ENCODE measurements at places on chromosomes 13 and 19. TPM values are rescaled to one million over a fixed set of nuclear protein-coding genes. Genes with fewer than 3 reads are reported as not detected.
A peak's percentile ranks its signal among the peaks of the same experiment; 100 is the strongest.

The MEX3D gene
- 5.0 TPM for total RNA-seq

The TUBA3C gene
- total RNA-seq, result not detected

The PLA2G4C gene
- total RNA-seq, result 6.8 TPM

The ARRDC2 gene
- total RNA-seq, result 29.1 TPM

The WDR87 gene
- total RNA-seq, result not detected

The S1PR5 gene
- 1.1 TPM for total RNA-seq

The SMAD9 gene
- 0.11 TPM for total RNA-seq

The PROZ gene
- total RNA-seq, result not detected

- DNase-seq, result no peak
Observed at GRCh38 chr13:30697996-30698401, 37.3 kb upstream of the ALOX5AP start.

DNA sequence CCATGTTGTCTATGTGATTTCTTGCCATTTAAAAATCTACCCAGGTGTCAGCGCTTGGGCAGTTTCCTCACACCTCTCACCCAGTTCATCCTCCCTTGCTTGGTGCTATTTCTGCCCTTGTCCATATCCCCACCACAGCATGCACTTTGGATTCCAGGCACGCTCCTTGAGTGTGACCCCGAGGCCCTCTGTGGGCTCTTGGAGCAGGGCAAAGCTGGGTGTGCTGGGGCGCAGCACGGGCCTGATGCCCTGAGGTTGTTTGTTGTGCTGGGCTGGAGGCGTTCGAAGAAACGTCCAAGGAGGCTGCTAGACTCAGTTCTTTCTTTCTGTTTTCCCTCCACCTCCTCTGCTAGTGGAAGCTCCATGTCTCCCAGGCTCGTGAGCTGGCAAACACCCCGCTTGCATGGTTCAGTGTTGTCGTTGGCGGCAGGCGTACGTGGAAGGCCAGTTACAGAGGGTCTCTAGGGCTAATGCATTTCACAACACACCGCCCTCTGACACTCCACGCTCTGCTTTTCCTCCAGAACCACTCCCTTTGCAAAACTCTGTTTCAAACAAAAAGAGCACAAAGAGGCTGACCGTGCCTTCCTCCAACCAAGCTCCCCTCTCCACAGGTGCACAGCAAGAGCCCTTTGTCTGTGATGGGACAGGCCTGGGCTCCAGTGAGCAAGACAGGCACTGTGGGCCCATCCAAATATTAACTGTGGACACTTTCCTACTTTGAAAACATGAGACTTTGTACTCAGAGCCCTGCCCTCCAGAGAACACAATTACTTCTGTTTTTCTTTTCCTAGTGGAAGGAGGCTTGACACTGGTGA, 117.7 kb upstream of the GJB6 start:
- no peak for DNase-seq

GRCh38 chr13:91668866-91669495, 270.6 kb downstream of the GPC5 start:
- no peak for DNase-seq

GRCh38 chr19:11401808-11402543, 17.1 kb downstream of the RGL3 start:
- no peak for DNase-seq

DNA sequence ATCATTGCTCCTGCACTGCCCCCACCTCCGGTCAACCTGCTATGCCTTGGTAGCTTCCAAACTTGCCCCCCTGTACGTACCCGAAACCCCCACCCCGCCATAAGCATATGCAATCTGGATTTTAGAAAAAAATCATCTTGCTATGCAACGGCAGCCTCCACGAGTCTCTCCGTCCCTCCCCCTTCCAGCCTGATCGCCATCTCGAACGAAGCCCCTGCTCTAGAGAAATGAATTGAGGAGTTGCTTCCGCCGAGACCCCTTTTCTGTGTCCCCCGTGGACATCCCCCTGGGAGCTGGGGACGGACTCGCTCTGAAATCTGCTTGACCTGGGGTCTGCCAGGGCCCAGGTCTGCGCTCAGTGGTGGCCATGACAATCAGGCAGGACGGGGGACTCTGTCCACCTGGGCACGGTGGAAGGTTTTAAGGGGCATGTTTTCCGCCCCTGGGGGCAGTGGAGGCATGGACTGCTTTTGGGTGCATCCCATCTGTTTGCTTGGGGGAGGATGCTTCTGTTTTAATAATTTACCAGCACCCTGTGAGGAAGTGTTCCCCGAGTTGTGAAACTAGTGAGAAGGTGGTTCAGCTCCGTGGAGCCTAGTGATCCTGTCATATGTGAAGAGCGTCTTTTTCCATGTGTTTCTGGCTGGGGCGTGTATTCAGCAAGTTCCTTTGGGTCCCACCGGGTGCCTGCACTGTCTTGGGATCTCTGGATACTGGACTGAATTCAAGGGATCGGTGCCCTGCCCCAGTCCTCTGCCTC, 1.0 kb downstream of the KDM4B start:
- DNase-seq, result peak; percentile 22

- DNase-seq, result no peak
Observed at GRCh38 chr13:30802501-30802900, 67.2 kb downstream of the ALOX5AP start.

DNA sequence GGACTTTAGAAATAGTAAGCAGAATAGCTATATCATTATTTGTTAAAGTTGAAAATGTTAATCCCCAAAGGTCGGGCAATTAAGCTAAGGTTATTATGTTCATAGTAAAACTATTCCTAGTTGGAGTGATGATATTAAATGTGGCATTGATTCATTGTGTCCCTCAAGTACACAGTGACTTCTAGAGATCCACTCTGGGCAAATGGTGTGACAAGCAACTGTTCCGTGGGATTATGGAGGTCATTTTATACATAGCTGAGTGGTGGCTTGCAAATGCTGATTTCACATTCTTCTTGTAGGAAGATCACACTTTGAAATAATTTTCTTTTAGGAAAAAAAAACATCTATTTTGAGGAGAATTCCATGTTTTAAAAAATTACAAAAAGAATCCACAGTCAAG, 317.8 kb downstream of the ATP8A2 start:
- DNase-seq, result no peak

DNA sequence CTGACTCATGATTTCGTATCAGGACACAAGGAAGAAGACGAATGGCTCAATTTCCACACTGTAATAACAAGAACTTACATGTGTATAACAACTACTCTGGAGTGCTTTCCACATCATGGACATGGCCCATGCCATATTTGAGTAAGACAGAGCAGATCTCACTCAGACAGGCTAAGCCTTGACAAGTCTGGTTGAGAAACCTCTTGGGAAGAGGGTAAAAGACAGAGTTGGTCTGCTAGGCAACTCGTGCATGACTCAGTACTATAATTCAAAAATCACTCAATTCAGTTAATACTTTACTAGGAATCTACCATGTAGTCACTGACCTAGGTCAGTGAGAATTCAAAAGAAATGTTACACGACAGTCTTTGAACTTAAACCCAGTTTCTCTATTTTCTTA, 5.7 kb upstream of the THSD1 start:
- no peak for DNase-seq

DNA sequence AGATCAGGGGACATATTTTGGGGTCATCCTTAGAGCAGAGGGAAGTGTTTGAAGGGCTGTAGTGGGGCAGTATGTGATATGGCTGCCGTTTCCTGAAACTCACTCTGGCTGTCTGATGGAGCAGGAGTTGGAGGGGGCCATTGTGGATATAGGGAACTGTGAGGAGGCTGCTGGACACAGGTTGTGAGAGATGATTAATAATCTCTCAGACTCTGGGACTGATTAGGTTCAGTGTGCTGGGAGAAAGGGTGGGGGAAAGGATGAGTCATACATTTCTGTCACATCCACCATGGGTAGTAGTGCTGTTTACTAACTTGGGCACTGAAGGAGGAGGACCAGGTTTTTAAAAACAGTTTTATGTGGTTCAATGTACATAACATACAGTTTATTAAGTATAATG, 4.8 kb downstream of the B3GLCT start:
- DNase-seq, result peak; percentile 38

- DNase-seq, result no peak
Observed at GRCh38 chr13:87925006-87925405, 253.8 kb downstream of the SLITRK5 start.

DNA sequence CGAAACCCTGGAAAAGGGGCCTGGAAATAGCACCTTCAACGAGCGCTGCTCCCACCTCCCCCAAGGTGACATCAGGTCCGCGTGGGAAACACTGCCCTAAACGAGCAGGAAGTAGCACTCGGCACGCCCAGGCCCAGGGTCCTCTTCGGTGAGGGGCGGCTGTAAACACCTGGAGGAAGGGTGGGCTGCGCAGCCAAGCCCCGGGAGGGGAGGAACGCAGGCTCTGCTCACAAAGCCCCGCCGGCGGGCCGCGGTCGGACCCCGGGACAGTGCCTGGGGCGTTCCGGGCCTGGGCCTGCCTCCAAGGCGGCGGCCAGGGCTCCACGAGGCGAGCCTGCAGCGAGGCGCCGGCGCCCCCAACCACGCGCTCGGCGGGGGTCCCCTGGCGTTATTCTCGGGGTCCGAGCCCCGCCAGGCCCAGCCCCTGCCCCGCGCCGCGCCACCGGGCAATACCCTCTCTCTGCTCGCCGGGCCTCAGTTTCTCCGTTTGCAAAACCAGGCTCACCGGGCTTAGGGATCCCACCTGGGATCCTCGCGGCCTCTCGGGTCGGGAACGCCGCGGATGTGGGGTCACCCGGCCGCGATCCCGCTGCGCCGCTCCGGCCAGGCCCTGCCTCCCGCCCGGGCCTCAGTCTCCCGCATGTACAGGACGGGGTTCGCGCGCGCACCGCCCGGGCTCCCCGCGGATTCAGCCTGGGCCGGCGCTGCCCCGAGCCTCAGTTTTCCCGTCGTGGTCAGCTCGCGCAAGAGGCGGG, 630 bp downstream of the RNF126 start:
- DNase-seq, result peak; percentile 86

DNA sequence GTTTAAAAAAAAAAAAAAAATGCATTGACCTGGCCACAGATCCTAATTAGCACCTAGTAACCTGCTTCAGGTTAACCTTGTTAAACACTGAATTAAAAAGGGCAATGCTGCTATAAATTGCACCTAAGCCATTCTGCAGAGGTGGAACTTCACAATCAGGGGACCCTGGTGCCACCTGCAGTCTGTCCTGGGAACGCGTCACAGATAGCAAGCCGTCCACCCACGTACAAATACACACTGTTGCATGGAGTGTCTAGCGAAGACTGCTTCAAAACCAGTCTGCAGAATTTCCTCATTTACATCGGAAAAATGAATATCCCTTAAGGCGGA, 169.3 kb downstream of the COL4A1 start:
- DNase-seq, result peak; percentile 58

GRCh38 chr13:101452519-101453485, at the start of gene ITGBL1:
TSS of gene ITGBL1 (plus strand) at chr13:101452675. CDS start at chr13:101452834, 159 bp downstream.
- no peak for DNase-seq

DNA sequence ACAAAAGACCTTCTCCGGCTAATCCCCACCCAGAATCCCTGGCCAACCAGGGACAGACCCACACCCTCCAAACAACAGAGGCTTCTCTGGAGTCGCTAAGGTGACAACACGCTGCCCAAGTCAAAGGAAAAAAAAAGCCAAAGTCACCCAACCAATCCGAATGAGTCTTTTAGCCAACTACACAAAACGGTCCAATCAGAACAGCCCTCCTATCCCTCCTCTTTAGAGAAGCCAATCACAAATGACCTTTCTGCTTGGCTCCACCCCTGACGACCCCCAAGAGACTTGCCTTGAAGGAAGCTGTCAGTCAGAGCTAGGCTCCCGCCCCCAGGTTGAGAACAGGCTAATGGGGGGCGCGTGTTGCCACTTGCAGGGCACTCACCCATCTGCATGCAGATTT, 6.6 kb upstream of the FBXW9 start:
- DNase-seq, result peak; percentile 69

- no peak for DNase-seq
Observed at GRCh38 chr13:29810145-29810742, 40.2 kb downstream of the UBL3 start.

DNA sequence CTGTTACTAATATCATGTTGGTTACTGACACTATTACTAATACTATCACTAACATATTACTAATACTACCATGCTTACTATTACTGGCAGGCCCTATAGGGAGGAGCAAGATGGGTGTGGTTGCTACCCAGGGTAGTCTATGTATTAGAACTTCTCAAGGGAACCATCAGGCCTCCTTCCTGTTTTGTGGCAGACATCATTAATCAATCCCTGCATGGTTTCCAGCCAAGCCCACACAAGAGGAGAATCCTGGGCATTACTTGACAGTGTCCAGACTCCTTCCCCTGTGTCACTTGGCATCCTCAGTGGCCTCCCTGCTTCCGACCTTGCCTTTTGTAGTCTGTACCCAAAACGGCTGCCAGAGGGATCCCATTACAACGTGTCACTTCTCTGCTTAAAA, 8.9 kb downstream of the HAS1 start:
- DNase-seq, result no peak

DNA sequence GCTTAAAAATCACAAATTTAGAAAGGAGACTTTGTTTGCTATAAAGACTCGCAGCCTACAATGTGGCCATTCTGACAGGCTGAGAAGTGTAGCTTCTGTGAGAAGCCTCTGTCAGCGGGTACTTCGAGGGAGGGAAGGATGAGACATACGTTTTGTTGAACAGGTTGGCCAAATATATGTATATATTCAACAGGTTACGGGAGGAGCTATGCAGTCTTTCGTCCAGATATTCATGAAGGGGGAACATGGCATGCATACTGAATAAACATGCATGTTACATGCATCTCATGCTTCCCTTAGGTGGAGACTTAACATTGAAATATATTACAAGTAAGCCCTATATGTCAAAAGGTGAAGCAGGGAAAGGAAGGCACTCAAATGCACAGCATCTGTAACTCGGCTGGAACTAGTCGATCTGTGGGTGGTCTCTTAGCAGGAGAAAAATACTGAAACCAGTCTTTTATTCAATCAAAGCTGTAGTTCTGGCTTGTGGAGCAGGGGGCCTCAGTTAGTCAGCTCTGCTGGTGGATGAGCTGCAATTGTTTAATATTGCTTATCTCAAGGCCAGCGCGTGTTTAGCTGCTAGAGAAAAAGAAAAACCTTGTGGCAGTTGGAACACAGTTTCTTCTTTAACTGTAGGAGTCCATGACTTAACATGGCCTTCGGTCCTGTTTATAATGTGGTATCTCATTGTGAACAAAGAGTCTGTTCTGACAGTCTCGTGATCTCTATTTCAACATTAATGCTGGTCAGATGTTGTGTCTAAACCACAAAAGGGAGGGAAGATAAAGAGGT, 94.3 kb downstream of the FAM216B start:
- no peak for DNase-seq

- peak; percentile 86 for DNase-seq
Observed at GRCh38 chr13:40026174-40026585, 370.7 kb downstream of the COG6 start.

GRCh38 chr13:40094056-40094455, 438.6 kb downstream of the COG6 start:
- no peak for DNase-seq

- no peak for DNase-seq
Observed at GRCh38 chr13:72303941-72304746, 423.3 kb downstream of the MZT1 start.

DNA sequence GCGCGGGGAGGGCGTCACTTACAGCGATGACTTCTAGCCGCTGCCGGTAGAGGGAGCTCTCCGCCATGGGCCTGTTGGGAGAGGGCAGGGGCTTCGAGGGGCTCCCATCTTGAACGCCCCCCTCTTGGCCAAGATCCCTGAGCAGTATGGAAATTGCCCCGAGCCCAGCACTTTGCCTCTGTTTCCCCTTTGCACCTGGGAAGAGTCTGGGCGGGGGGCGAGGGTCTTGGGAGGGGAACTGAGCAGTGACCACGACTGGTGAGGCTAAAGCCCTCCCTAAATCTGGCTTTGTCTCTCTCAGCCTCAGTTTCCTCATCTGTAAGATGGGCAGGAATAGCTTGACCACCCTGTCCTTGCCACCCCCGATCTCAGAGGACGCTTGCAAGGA, 2.8 kb downstream of the PALM3 start:
- DNase-seq, result peak; percentile 77

- DNase-seq, result no peak
Observed at GRCh38 chr13:35767256-35767976, 290.9 kb upstream of the MAB21L1 start.

- DNase-seq, result peak; percentile 73
Observed at GRCh38 chr13:26785838-26786630, 25.4 kb upstream of the GPR12 start.
